ENCODE measurements at places on chromosomes 13 and 19.

DNA sequence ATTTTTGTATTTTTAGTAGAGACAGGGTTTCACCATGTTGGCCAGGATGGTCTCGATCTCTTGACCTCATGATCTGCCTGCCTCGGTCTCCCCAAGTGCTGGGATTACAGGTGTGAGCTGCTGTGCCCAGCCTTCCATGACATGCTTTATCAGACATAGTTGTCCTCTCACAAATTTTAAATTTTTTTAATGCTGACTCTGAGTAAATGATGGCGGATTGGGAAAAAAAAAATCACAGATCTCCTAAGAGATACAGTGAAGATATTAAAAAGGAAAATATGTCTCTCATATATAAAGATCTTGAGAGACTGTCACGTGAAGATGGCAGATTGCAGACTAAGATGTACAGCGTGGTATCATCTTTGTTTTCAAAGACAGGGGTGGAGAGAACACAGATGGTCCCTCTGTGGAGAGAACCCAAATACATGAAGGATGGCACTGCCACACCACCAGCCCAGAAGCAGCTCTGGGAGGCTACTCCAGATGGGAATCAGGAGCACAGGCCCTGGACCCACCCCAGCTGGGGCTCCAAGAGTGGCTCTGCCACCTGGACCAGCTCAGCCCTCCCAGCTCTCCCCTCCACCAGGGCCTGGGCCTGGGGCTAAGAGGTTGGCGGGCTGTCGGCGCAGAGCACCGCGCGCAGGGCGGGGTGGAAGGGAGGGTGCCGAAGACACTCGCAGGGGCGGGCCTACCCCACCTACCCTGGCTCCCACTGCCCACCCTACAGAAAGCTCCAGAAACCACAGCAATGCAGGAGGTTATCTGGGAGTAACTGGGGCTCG is 20.0 kb upstream of the CCNP start:
- DNase-seq, result no peak

GRCh38 chr13:52842441-52842840 is 6.0 kb downstream of the PCDH8 start:
- no peak for DNase-seq

GRCh38 chr13:24610956-24611355 is 69.3 kb upstream of the ATP12A start:
- no peak for DNase-seq

GRCh38 chr13:49810567-49811526 is 18.4 kb upstream of the KPNA3 start:
- DNase-seq, result peak; percentile 14

- DNase-seq, result no peak
These were observed 7.1 kb upstream of the KLK5 start for GRCh38 chr19:50959731-50960500.

GRCh38 chr19:12194827-12195731 is 32.2 kb downstream of the ZNF136 start:
- no peak for DNase-seq

- no peak for DNase-seq
These were observed 103.8 kb downstream of the KL start for GRCh38 chr13:33119856-33120543.

GRCh38 chr19:4338441-4339355 is at the start of gene STAP2:
Gene STAP2, minus strand, starts transcription at chr19:4338827. Its CDS starts 74 bp downstream, at chr19:4338753.
- DNase-seq, result no peak

GRCh38 chr13:79336966-79337365 is 69.1 kb downstream of the RBM26 start:
- peak; percentile 1 for DNase-seq

- DNase-seq, result no peak
These were observed 75.0 kb upstream of the VSTM2B start for GRCh38 chr19:29450812-29451211.

DNA sequence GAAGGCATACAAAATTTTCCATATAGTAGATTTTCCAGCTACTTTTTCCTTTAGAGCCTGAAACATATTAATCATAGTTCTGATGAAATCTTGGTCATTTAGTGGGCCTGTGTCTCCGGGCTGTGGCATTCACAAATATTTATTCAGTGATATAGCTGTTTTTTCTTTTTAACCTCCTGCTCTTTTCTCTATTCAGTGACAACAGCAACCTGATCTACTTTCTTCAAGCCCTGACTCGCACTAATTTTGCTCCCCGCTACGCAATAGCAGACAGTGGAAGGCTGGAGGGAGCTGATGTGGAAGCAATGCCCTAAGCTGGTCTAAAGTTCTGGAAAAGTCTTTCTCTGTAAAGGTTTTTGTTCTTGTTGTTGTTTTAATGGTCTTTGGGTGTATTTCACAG is 289.7 kb downstream of the SLITRK6 start:
- DNase-seq, result no peak

DNA sequence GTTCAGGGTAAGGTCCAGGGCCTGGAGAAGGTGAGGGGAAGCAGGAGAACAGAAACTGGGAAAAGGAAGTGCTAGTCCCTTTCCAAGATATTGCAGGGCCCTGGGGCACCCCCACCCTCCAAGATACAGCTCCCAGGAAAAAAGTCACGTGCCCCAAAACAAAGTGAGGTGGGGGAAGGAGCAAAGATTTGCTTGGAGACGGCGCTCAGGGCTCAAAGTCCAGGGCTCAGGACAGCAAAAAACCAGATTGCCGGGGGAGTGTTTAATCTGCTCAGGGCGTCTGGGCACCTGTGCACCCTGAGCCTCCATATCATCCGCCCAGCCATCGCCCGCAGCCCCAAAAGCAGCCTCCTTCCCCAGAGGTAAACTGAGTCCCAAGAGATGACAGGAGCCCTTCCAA is 6.3 kb downstream of the SMIM24 start:
- no peak for DNase-seq

- DNase-seq, result peak; percentile 92
These were observed 13.9 kb downstream of the FCHO1 start for GRCh38 chr19:17765069-17765618.

DNA sequence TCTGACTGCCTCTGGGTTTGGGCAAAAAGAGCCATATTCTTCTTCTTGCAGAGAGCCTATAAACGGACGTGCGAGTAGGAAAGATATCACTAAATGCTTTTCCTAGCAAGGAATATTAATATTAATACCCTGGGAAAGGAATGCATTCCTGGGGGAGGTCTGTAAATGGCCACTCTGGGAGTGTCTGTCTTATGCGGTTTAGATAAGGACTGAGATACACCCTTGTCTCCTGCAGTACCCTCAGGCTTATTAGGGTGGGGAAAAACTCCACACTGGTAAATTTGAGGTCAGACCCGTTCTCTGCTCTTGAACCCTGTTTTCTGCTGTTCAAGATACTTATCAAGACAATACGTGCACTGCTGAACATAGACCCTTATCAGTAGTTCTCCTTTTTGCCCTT is 763.8 kb downstream of the SLITRK5 start:
- DNase-seq, result no peak

- DNase-seq, result no peak
These were observed 22.1 kb downstream of the CD70 start for GRCh38 chr19:6568816-6569215.

DNA sequence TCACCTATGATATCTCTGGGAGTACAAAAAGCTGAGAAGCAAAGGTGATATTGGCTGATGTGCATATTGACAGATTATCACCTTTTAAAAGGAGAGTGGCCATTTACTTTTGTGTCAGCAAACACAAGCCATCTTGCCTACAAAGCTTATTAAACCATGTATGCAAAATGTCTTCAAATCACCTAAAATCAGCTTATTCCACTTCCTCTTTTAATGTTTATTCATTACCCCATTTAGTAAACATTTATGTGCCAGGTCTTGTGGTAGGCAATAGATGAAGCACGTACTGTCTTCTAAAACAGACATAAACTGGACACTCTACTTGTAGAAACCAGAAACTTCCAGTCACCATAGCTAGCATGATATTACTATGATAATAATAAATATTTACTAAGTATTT is 354.6 kb downstream of the RBM26 start:
- DNase-seq, result no peak

- no peak for DNase-seq
These were observed 184.0 kb upstream of the RFC3 start for GRCh38 chr13:33633701-33634545.

DNA sequence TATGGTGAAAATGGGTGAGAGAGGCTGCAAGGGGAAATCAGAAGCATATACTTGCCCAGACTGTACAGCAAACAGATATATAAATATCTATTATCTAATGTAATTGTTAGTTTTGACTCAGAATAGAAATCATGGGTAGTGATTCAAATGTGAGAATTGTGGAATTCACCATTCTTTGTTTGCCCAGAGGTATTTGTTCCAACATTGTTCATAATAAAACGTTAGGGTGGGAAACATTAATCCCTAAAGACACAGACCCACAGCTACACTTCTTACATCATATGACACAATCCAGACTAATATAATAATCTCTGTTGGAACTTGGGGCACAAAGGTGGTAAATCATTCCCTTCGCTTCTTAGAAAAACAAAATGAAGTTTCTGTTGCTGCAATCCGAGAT is 646.5 kb upstream of the SLITRK6 start:
- DNase-seq, result no peak

DNA sequence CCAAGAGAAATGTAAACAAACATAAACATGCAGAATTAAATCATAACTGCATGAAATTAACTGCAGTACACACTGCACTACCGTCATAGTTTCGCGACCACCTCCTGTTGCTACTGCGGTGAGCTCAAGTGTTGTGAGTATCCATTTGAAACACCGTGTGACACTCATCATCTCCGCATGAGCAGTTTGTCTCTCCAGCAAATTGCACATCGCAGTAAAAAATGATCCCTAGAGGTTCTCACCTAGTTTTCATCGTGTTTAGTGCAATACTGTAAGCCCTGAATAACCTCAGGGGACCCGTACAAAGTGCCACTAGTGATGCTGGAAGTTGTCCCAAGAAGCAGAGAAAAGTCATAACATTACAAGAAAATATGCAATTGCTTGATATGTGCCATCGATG is 147.7 kb downstream of the DPF1 start:
- DNase-seq, result no peak

GRCh38 chr19:36973844-36974195 is 57.7 kb downstream of the ZNF568 start:
- DNase-seq, result no peak

DNA sequence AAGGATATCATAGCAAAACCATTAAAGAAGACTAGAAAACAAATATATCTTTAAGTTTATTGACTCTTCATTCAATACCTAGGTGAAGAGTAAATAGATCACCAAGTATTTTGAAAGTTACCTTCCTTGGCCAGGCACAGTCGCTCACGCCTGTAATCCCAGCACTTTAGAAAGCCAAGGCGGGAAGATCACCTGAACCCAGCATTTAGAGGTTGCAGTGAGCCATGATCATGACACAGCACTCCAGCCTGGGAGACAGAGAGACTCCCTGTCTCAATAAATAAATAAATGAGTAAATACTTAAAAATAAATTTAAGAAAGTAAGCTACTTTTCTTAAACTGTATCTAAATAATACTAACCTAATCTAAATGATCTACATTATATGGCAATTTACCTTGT is 8.9 kb upstream of the WBP4 start:
- no peak for DNase-seq

DNA sequence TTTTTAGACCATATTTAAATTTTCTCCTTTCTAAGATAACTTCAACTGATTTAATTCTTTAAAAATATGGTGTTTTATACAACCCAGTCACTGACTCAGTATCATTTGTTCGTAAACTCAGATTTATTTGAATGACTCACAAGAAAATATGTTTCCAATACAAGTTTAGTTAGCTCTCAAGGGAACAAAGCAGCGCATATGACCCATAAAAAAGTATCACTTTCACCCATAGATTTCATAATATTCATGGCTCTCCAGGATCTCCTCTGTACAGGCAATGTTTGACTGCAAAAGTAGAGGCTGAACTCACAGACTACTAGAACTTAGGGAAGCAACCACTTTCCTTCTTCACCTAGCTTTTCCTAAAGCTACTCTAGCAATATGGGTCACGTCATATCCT is 405.6 kb upstream of the PCDH9 start:
- no peak for DNase-seq

- DNase-seq, result peak; percentile 92
These were observed at the start of gene UPF3A for GRCh38 chr13:114281351-114282040. Gene UPF3A, plus strand, starts transcription at chr13:114281601. Its CDS starts 39 bp downstream, at chr13:114281640.

DNA sequence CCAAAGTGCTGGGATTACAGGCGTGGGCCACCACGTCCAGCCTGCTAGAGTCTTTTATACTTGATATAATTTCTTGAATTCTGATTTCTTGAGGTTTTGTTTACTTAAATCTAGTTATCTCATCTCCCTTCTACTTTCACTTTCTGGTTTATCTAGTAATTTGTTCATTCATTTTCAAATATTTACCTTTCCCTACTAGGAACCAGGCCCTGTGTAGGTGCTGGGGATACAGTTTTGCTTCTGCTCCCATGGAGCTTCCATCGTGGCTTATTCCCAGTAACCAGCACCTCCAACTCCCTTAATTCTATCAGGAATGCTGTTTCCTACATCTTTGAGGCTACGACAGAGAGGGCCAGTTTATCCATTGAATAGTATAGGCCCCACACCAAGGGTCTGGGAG is 24.1 kb upstream of the TRIM13 start:
- no peak for DNase-seq

DNA sequence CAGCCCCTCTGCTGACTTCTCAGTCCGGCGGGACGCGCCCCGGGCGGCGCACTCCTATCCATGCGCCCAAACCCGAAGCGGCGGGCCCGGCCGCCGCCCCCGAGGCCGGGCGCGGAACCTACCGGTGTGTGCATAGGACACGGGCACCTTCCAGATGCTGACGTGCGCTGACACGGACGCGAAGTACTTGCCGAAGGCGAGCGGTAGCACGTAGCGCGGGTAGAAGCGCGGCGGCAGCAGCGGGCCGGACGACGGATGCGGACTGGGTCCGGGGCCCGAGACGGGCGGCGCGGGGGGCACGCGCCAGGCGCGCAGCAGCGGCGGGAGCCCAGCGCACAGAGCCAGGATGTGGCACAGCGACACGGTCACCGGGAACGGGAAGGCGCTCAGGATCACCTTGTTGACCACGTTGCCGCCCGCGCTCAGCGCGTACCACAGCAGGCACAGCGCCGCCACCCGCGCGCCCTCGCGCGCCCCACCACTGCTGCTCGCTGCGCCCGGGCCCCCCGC is 338 bp downstream of the SLC35E1 start:
- no peak for DNase-seq

All from CD14-positive monocyte (primary cell).